Mesendoderm (in vitro differentiated cells): ENCODE measurements at places on chromosomes 3 and 15.

- no peak for DNase-seq
Observed at GRCh38 chr3:172257648-172258400, 190.4 kb downstream of the GHSR start.

DNA sequence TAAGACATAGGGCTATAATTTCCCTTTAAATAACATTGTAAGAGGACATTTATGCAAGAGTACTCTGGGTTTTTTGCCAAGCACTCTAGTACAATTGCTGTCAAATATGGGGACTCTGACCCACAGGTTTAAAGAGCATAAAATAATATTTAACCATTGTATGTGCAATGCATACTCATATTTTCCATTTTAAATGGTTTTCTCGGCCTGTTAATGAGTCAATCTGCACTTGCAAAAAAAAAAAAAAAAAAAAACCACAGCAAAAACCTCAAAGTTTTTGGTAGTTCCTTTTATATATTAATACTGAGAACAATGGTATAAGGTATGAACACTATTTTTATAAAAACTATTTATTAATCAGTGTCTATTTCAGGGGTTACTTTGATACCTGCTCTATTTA is 304.0 kb upstream of the CBLB start:
- no peak for DNase-seq

- DNase-seq = no peak
Observed at GRCh38 chr3:57654267-57654666, 38.6 kb downstream of the DENND6A start.

DNA sequence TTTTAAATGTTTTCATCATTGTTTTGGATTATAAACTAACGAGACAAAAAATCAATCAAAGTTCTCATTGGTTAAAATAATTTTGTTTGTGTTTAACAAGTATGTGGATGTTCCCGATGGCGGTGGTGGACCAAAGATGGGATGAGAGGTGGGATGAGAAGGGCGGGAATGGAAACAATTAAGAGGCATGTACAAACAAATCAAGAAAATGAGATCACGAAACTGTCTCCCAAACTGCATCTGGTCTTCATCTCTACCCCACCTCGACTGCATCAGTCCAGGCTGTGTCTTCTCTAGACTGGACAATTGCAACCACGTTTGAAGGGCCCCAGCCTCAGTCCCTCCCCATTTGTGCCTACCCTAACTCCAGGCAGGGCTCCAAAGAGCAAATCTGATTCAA is 56.1 kb downstream of the SLC12A8 start:
- no peak for DNase-seq

DNA sequence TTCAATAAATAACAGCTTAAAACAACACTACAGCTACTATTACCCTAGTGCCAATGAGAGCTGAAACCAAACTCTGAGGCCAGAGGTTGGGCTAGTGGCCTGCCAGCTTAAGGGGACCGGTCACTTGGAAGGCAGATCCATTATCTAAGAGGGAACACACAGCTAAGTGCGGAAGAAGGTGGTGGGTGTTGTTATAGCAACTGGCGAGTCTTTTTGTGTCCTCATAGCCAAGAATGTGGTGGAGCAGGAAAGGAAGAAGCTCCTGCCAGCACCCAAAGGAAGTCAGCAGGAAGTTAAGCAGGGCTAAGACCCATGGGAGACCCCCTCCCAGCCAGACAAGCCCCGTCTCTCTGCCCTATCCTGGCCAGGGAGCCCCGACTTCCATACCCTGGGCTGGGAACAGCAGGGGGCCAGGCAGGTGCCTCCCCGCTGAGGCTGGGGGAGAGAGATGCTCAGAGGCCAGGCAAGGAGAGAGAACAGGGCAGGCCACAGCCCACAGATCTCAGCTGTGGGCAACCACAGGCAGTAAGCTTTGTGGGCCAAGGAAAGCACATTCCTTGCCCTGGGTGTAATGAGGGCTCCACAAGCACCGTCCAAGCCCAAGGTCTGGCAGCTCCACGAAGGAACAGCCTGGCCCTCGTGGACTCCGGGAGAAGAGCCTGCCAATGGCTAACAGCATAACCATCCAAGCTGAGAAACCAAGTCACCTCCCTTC is 34.0 kb upstream of the HRH1 start:
- peak; percentile 42 for DNase-seq

DNA sequence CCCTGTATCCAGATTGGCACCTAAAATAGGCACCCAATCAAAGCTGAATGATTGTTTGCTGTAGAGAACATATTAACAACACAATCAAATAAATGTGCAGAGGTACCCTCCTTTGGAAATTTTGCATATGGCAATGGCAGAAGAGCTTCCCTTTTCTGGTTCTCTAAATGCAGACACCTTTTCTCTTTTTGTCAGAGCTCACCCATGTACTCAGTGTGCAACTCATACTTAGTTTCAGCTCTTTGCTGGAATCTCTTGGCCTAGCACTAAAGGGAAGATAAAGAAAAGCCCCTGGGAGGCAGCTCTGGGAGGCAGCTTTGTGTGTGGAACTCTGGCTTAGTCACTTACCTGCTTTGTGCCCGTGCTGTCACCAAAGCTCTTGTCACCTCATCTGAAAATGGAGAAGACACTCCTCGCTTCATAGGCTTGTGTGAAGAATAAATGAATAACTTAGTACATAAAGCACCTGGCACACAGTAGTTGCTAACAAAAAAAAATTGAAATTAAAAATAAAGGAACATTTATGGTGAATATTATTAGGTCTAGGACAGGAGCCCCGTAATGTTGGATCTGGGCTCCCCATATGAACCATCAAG is 28.8 kb downstream of the ST6GAL1 start:
- no peak for DNase-seq

- DNase-seq = peak; percentile 6
Observed at GRCh38 chr3:171749124-171749523, 61.2 kb downstream of the PLD1 start.

GRCh38 chr3:45575386-45575923 is 19.1 kb upstream of the LIMD1 start:
- DNase-seq = peak; percentile 54

DNA sequence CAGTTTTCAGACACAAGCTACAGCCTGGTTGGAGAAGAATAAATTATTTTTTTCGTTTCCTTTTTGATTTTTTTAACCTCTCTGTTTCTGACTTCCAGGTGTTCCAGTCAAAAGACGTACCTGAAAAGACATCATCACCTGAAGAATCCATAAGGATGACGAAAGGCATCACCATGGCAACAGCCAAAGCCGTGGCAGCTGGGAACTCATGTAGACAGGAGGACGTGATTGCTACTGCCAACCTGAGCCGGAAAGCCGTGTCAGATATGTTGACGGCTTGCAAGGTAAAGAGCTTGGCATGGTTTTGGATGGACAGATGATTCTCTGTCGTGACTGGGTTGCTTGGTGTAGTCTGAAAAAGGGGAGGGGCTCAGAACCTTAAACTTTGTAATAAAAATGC is 237.0 kb upstream of the TPM1 start:
- no peak for DNase-seq

- DNase-seq = no peak
Observed at GRCh38 chr15:49674370-49674769, 53.5 kb downstream of the DTWD1 start.

DNA sequence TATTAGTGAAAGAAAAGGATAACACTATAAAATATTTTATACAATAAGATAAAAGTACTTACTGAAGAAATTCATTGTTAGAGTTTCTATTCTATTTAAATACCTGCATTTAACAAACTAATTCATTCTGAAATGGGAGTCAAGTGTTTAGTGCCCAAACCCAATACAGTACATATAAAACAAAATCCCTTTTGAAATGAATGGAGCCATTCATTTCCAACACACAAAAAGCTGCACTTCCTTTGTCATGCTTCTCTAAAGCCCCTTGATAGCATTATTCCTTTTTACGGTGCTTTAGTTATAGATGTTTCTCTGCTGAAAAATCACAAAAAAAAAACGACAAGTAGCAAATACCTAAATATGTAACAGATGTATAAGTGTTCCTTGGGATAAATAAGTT is 596.3 kb downstream of the ZIC1 start:
- DNase-seq = no peak

DNA sequence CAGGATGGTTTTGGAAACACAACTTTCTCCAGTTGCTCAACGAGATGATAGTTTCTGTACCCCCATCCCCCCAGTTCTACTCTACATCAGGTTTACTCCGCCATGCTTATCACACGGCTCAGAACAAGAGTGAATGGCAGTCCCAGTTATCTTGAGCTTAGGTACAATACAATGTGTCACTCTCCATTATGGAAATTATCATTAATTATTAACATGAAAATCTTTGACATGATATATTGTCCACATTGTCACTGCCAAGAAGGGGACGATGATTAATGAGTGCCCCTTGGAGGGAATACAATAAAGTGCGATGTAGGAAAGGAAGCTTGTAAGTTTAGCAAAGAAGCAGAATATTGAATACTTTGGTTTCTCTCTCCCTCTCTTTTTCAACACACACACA is 252.6 kb upstream of the CFAP20DC start:
- DNase-seq = no peak

GRCh38 chr15:71198846-71199245 is 83.6 kb downstream of the THSD4 start:
- DNase-seq = no peak

- DNase-seq = peak; percentile 89
Observed at GRCh38 chr3:87145553-87145952, 81.6 kb upstream of the CHMP2B start.

- DNase-seq = no peak
Observed at GRCh38 chr15:58538901-58539300, 107.1 kb downstream of the LIPC start.

- DNase-seq = peak; percentile 22
Observed at GRCh38 chr3:2810723-2811122, 299.5 kb downstream of the IL5RA start.

DNA sequence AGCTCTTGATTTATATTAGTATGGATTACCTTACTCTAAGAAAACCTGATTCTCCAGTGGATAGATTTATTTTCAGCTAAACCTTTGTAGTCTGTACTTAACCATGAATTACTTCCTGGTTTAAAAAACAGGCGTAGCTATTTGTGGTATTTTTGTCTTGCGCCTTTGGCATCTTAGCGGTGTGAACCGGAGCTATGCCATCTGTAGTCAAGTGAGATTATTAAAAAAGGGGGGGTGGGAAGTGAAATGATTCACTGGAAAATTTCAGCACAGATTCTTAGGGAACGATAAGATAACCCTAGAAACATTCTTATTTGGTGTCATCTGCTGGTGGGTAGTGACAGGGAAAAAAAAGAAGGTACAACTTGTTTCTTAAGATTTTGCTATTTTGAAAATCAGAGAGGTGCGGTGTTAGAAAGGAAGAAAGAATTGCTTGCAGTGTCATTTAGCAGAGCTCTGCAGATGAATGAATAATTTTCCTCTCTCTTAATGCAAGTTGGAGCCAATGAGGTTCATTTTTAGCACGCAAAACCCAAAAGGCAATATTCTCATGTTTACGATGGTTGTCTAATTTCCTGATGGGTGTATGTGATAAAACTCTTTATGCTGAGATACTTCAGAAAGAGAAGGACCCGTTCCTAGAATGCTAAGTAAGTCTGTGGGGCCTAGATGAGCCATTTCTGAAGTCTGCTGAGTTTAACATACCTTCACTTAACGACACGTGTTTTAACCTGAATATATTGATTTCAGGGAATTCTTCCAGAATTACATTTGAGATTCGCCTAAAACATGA is 44.0 kb downstream of the PSMD6 start:
- DNase-seq = no peak

DNA sequence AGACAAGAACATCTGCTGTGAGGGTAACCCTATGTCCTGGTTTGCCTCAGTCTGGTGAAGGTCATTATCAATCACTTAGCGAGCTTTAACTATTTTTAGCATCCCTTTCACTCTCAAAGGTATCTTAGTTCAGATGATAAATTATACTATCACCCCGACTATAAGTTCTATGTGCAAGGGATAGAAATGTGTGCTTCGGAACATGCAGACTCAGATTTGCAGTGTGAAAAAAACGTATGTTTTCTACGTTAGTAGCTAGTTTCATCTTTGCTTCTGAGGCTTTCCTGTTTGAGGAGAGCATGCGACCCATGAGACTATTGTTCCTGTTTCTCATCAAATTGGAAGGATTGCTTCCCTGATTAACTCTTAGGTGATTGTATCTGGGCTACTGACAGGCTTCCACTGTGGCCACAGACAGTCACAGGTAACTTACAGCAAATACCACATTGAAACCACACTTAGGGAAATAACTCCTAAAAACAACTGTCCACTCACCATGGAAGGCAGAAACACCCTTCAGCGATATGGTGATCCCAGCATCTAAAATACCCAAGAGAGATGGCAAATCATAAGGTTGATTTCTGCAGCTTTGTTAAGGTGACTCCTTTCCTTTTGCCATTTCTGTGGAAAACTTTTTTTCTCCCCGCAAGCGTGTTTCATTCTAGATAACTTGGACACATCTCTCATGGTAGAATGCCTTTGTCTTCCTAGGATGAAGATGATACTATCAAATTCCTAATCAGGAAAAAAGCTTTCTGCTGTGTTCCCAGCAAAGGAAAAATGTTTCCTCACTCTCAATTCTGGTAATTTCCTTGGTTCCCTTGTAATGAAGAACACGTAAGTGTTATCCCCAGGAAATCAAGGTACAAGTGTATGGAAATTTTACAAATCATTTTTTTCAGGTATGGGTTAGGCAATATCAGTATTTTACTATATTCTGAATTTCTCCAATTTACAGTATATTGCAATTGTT is 5.2 kb downstream of the GCSAM start:
- peak; percentile 13 for DNase-seq

GRCh38 chr3:28125342-28125741 is 116.1 kb upstream of the CMC1 start:
- DNase-seq = no peak

DNA sequence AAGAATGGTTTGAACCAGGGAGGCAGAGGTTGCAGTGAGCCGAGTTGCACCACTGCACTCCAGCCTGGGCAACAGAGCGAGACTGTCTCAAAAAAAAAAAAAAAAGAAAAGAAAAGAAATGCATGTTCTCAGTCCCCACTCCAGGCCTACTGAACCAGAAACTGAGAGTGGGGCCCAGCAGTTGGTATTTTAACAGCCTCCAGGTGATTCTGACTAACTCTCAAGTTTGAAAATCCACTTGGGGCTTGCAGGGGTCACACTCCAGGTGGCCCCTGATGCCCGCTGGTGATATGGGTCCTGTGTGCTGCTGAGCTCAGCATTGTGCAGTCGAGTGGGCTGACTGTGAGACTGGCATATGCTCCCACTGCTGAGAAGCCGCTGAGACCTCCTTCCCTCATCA is 133.7 kb upstream of the C2CD4B start:
- DNase-seq = no peak

GRCh38 chr15:77592758-77593157 is 40.0 kb downstream of the LINGO1 start:
- DNase-seq = no peak

DNA sequence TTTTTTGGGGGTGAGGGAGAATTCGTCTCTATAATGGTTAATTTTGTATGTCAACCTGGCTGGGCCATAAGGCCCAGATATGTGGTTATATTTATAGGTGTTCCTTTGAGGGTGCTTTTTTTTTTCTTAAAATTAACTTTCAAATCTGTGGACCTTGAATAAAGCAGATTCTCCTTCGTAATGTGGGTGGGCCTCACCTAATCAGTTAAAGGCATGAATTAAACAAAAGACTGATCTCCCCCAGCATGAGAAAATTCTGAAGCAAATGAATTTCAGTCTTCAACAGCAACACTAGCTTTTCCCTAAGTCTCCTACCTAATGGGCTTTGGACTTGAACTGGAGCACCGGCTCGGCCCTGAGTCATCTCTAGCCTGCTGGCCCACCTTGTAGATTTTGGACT is 77.4 kb downstream of the GMNC start:
- DNase-seq = no peak

GRCh38 chr3:42712344-42712648 is 9.7 kb upstream of the HHATL start:
- no peak for DNase-seq
